ENCODE measurements at places on chromosomes 5 and 9.

- no peak for DNase-seq
These were observed 84.4 kb downstream of the TMEM215 start for GRCh38 chr9:32867601-32868204.

- DNase-seq, result no peak
These were observed 11.7 kb downstream of the ARPC5L start for GRCh38 chr9:124873664-124874063.

GRCh38 chr5:673831-674629, 19.1 kb downstream of the TPPP start:
- no peak for DNase-seq

DNA sequence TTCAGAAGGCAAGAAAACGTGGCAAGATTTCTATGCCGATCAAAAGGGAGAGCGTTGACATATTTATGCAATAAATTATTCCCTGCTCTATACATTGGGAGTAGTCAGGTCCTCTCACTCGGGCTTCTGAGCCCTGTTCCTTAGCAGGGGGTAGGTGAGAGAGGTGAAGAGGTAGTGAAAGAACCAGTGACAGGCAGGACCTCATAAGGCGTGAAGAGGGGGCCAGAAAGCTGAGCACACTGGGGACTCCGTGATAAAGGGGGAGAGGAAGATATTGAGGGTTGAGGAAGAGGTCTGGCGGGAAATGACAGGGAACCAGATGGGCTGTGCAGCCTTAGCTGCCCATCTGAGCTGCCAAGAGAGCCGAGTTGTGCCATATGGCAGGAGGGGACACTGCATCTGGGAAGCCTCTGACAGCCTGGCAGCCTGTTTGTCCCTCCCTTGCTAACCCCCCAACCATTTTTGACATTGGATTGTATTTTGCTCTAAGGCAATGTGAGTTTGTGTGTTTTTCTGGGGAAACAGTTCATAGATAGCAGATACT, 782 bp upstream of the CDC20B start:
- no peak for DNase-seq

DNA sequence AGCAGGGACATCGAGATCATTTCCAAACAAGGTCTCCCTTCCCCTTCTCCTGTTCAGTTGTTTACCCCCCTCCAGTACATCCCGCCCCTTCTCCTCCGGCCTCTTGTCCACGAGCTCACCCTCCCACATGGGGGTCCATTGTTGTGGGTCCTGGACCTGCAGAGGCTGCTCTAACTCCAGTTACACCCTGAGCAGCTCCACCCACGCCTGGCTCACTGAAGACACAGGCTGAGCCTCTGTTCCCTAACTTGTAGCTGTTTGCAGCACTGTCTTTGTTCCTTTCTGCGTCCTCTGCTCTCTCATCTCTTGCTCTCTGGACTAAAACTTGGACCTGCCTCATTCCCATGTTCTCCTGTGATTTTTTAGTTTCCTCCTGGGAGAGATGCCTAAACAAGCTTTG, 377.5 kb downstream of the MED10 start:
- no peak for DNase-seq

DNA sequence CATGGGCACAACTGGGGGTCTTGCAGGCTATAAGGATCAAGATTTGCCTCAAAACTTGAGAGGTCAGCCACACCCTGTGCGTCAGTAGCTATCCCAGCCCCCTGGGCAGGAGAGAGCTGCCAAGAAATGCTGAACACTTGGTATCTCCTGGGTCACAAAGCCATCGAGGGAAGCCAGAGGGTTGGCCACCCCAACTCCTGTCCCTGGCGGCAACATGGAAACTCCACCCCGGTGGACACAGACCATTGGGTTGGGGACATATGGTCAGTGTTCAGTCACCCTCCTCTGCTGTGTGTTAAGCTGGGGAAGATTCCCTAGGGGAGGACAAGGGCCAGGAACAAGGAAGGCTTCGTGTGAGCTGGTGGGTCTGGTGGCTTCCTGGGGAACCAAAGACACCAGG, 140.6 kb downstream of the C5orf15 start:
- DNase-seq, result no peak

DNA sequence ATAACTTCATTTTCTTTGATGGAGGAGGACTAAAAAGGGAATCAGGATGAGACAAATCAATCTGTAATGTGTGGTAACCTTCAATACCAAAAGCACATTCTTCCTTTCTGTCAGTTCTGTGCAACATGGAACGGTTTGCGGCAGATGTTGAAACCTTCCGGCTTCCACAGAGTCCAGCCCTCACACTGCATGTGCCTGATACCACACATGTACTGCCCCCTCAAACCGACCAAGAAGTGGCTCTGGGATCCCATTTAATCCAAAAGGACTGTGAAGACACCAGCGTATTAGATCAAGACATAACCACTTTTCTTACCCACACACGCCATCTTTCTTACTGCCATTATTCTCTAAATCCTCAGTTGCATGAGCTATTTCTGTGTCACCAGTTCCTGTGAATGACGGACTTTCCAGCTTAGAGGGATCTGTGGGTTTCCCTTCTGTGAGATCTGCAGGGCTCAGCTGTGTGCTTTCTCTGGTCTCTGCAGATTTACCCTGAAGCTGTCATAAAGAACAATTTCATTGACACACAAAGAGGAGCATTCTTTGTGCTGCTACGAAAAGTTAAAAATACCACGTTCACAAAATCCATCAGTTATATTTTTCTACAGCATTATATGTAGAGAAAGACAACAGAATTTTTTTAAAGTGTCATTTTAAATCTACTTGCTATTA, 25.8 kb downstream of the NSUN2 start:
- DNase-seq, result no peak

- no peak for DNase-seq
These were observed 433.2 kb downstream of the SEMA5A start for GRCh38 chr5:9112520-9113291.

- DNase-seq, result no peak
These were observed 111.7 kb downstream of the NXNL2 start for GRCh38 chr9:88646539-88647300.

DNA sequence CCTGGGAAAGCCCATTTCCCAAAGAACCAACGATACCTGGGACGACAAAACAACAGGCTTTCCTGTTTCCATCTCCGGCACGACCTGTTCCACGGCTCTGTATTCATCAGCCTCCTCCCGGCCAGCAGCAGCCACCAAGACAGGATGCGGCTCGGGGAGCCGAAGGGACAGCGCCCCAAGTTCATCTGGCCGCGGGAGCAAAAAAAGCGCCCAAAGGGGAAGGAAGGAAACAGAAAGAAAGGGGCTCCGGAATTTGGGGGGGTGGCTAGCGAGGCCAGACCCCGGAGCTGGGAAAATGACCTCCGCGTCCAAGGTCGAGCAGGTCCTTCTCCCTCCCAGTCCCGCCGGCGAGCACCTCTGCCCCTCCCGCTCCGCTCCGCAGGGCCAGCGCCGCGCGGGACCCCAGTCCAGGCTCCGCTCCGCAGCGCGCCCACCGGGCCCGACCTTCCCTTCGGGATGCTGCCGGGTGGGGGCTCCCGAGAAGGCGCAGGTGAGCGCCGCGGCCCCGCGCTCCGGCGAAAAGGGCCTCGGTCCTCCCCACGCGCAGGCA, 608 bp downstream of the ELOVL7 start:
- DNase-seq, result no peak

Measured in stimulated activated CD4-positive, alpha-beta T cell treated with anti-CD3 and anti-CD28 coated beads, TNF-alpha, amount 100 ng/mL, for 24 hours (primary cell).